Hypothalamus (tissue), 51 donors: ENCODE measurements at places on chromosomes 11 and 22.

GRCh38 chr22:29275819-29276565, 7.9 kb downstream of the EWSR1 start:
- DNase-seq, result no peak

DNA sequence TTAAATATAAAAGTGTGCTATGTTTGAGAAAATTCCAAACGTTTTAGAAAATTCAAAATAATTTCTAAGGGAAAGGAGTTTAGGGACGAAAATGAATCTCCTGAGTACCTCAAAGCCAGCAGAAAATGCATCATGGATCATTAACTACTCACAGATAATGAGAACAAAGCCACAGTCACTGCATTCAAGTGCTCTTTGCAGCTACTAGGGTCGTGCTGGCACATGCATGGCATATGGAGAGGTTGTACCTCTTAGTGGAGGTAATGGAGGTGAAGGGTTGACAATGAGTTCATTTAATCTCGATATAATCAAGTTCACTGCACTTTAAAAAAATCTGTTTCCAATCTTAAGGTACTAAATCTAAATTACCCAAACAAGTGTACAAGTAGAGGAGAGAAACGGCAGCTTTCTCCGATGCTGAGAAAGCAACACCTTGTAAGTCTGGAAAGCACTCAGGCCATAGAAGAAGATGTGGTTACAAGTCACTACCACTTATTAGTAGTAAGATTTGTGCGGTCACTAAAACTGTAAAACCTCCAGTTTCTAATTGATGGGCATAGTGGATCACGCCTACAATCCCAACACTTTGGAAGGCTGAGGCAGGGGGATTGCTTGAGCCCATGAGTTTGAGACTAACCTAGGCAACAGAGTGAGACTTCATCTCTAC, 261.1 kb upstream of the ANO3 start:
- DNase-seq, result no peak

DNA sequence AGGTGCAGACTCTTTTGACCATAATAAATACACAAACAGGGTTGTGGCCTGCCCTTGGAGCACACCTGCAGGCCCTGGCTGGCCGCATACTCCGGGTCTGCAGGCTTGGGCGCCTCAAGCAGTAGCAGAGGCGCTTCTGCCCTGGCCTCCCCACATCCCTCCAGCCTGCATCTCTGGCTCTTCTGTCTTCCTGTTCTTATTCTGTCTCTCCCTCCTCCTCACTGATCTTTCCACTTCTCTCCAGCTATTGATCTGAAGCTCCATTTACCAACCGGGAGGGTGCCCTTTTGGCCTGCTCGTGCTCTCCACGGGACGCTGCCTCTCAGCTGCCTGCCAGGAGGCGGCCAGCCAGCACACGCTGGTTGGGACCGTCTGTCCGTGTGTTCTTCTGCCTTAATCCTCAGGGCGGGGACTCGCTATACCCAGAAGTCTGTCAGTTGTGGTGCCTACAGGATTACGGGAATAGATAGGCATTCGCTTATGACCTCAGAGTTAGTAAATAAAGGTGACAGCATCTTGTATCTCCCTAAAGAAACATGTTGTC, 5.2 kb downstream of the UPB1 start:
- DNase-seq, result no peak

DNA sequence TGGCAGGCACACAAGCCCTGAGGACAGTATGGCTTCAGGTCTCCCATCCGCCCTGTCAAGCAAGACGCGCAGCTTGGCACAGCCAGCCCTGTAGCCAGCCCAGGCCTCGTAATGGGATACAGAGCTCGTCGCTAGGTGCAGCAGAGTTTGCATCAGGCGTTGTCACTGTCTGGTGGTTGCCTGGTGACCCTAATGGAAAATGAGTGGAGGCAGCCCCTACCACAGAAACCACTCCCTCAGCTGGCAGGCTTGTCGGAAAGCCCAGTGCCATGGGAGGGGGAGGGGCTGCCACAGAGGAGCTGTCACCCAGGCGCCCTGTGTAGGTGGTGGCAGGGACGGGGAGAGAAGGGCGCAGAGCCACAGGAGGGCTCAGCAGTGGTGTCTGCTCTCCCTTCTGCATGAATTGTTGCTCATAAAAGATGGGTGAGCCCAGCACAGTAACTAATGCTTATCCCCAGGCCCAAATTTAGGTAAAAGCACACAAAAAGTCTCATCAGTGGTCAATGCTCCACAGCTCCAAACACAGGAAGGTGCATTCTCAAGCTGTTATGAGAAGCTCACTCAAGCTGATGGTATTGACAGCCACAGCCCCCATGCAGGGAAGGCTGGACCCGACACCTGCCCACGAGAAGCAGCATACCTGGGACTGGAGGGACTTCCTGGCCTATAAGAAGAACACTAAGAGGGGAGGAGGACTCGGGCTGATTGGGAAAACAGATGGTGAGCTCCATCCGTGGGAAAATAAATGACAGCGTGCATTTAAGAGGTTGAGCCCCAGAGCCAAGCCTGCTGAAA, 164.6 kb downstream of the ETS1 start:
- no peak for DNase-seq

- DNase-seq, result no peak
Measured at GRCh38 chr22:32044913-32045312, 1.9 kb downstream of the SLC5A1 start.

DNA sequence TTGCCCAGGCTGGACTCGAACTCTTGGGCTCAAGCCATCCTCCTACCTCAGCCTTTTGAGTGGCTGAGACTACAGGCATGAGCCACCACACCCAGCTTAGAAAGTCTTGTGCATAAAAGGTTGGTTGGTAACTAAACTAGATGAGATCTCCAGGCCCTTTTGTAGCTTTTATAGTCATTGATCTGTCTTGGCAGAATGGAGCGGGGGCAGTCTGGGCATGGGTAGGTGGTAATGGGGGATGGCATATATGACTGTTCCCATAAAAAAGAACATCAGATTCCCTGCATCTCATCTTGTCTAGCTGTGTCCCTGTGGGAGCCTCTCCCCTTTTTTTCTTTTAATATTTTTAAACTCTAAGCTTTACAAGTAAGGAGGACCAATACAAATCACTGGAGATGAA, 30.2 kb downstream of the ABCC8 start:
- no peak for DNase-seq

DNA sequence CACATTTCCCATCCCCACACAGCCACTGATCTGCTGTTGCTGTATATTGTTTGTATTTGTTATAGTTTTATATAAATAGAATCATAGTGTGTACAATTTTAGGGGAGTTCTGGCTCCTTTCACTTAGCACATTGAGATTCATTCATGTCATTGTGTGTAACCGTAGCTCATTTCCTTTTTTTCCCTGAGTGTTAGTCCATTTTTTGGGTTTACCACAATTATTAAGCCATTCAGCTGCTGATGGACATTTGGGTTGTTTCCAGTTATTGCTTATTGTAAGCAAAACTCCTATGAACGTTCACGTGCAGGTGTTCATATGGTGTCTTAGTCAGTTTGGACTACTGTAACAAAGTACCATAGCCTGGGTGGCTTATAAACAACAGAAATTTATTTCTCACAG, 33.6 kb upstream of the ADORA2A start:
- no peak for DNase-seq

- DNase-seq, result no peak
Measured at GRCh38 chr11:17431139-17431538, 42.7 kb upstream of the KCNJ11 start.

DNA sequence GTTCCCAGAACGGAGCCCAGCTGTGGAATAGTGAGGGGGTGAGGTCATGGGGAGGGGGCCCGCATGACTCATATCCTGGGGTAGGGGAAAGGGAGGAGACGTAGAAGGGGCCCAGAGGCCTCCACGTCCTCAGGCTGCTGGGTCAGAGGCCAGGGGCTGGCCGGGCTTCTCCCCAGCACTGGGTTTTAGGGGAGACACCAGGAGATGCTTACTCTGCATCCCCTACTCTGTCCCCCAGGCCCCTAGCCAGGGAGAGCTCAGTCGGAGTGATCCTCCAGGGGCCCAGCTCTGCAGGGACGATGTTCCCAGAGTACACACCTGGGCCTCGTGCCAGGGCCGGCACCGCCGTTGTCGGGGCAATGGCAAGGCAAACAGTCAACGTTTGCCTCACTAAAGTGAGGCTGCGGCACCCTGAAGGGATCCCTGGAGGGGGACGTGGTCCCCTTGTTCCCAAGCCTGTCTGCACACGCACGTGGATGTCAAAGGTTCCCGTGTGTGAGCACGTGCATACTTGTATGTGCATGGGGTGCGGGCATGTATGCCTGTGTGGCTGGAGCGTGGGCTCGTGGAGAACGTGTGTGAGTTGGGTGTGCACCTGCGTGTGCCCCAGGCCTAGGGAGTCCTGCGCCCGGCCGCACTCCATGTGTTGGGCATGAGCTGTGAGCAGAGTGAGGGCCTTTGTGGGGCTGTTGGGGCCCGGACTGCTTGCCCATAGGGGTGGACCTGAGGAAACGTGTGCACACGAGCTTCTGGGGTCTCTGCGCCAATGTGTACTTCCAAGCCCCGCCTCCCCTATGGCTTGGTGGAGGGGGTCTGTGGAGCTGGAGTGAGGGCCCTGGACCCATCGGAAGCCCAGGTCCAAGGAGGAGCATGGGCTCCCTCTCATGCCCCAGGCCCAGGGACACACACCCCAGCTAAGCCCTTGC, 14.2 kb downstream of the PRR33 start:
- DNase-seq, result no peak

DNA sequence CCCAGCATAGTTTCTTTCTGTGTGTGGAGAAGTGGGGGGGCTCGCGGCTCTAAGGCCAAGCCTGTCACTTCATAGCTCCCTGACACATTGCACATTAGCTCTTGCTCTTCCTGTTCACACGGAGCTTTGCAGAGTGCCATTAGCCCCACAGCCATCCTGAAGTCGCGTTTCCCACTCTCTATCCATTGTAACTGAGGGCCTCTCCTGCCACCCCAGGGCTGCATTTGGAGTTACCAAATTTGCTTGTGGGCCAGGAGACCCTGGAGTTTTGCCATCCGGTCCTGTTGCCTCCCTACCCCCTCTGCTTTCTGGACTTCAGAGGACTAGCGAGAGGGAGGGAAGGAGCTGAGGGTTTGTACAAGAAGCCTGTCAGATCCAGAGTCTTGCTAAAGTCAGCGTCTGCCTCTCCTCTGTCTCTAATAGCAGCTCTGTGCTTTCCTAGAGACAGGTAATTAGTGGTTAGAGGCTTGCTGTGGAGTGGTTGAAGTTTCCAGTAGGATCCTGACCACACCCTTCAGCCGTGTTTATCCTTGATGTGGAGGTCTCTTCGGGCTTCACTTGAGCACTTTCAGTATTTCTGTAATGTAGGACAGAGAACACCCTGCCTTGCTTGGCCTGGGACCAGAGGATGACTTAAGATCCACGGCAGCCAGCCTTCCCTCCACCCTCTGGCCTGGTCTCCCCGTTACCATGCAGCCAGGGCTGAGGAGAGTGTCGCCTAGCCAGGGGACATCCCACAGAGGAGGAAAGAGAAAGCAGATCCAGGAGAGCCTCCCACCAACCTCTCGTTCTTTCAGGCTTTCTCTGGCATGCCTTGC, 14.1 kb downstream of the DCPS start:
- DNase-seq, result no peak

DNA sequence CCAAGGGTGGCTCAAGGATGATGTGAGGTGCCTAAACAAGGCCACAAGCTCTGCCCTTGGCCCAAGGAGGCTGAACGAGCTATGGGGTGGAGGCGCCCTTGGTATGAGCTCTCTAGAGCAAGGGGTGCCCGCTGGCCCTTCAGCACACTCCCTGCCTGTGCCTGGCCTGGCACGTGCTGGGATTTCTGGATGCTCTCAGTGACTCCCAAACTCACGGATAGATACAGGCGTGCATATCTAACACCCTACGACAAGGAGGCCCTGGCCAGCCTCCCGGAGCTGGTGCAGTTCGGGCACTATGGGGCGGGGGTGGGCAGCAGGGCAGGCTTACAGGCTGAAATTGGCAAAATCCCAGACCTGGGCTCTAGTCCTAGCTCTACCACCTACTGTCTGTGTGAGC, 30.6 kb downstream of the SCUBE1 start:
- DNase-seq, result no peak

GRCh38 chr11:63762654-63763495, 5.7 kb downstream of the ZFTA start:
- peak; percentile 61 for DNase-seq

- no peak for DNase-seq
Measured at GRCh38 chr11:8252946-8253345, 10.7 kb downstream of the LMO1 start.

DNA sequence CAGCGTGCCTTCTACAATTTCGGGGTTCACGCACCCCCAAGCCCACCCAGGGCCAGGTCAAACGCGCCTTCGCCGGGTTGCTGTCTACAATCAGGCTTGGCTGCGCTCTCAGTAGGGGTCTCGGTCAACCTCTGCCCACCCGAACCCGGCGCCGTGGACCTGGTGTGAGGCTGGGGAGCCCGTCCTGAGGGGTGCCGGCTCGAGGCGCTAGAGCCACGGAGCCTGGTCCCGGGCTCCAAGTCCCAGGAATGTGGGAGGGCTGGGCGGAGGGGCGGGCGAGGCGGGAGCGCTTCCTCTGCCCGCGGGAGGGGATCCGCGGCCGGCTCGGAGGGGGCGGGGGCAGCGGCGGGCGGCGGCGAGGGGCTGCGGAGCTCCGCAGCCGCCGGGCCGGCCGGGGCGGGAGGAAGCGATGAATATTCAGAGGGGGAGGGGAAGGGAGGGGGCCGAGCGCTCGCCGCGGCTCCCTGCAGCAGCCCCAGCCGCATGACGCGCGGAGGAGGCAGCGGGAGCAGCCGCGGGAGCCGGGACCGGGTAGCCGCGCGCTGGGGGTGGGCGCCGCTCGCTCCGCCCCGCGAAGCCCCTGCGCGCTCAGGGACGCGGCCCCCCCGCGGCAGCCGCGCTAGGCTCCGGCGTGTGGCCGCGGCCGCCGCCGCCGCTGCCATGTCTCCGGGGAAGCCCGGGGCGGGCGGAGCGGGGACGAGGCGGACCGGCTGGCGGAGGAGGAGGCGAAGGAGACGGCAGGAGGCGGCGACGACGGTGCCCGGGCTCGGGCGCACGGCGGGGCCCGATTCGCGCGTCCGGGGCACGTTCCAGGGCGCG, at the start of gene PTPRJ:
Gene PTPRJ, plus strand, starts transcription at position 472 of the 819 bp plus-strand sequence. CDS start 354 bp downstream, outside the sequence.
- DNase-seq, result peak; percentile 56

- DNase-seq, result no peak
Measured at GRCh38 chr11:61045271-61045670, 57.0 kb upstream of the CD5 start.

DNA sequence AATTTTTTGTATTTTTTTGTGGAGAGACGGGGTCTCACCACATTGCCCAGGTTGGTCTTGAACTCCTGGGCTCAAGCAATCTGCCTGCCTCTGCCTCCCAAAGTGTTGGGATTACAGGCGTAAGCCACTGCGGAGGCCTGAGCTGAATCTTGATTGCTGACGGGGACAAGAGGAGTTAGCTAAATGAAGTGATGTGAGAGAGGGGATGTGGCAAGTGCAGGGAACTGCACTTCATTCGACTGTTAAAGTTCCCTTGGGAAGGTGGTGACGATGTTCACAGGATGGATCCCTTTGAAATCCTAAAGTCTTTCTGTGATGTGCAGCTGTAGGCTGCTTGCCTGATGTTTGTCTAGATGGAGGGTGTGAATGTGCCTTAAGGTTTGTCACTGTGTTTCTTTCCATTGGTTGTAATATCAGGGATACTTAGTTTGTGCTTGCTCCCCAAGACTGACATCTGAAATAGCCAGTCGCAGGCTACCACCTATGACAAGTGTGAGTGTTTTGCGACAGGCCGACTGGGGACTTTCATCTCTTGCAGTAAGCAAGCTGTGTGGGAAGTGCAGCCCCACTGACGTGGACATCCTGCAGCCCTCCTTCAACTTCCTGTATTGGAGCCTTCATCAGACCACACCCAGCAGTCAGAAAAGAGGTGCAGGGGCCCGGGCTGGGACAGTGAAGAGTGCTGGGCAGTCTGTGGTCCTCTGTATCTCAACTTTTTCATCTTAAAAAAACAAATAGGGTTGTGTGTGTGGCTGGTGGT, 19.6 kb upstream of the CCDC134 start:
- DNase-seq, result no peak
